ENCODE measurements at places on chromosomes 6 and 20.

DNA sequence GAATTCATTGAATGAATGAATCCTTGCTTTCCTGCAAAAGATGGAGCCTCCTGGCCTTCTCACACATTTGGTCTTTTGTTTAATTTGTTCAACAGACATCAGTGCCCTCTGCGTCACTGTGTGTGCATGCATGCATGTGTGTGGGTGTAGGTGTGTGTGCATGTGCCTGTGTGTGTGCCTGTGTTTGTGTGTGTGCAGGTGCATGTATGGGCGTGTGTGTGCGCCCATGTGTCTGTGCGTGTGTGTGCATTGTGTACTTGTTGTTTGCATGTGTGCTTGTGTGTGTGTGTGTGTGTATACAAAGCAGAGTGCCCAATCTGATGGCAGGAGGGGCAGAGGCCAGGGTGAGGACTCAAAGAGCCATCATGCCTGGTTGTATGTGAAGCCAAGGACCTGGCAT lies 36.0 kb downstream of the C20orf203 start:
- DNase-seq = no peak

DNA sequence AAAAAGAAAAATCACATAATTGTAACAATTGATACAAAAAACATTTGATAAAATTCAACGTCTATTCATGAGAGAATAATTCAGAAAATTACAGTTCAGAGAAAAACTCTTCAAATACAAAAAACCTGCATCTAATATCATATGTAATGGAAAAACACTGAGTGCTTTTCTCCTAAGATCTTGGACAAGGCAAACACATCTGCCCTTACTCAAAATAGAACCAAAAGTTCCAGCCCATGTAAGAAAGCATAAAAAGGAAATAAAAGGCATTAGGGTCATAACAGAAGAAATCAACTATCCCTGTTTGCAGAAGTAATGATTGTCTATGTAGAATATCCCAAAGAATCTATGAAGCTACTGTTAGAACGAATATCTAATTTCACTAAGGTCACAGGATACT lies 721.4 kb downstream of the RFPL4B start:
- no peak for DNase-seq

DNA sequence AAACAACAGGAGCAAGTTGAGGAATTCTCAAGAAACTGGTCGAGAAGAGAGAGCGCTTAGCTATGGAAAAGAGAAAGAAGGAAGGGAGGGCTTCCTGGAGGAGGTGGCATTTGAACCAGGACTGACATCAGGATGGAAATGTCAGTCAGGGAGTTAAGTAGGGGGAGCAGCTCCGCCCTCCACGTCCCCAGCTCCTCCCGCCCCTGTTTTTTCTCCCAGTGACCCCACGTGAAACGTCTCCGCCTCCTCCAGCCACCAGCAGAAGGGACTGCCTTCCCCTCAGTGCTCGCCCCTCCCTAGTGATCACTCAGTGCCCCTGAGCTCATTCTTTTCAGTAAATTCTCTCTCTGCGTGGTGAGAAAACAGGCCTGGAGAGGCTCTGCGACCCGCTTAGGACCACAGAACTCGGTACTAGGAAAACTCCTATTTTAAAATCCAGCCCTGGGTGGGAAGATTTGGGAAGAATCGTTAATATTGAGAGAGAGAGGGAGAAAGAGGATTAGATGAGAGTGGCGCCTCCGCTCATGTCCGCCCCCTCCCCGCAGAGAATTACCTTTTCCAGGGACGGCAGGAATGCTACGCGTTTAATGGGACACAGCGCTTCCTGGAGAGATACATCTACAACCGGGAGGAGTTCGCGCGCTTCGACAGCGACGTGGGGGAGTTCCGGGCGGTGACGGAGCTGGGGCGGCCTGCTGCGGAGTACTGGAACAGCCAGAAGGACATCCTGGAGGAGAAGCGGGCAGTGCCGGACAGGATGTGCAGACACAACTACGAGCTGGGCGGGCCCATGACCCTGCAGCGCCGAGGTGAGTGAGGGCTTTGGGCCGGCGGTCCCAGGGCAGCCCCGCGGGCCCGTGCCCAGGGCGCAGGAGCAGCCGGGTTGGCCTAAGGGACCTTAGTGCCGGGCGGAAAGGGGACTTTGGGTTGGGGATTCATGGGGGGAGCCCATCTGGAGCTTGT lies 4.6 kb downstream of the HLA-DPB1 start:
- DNase-seq = peak; percentile 83

- no peak for DNase-seq
Measured at GRCh38 chr6:49939993-49940498, 23.9 kb downstream of the DEFB114 start.

GRCh38 chr6:16721977-16722376 lies 39.3 kb downstream of the ATXN1 start:
- DNase-seq = no peak

DNA sequence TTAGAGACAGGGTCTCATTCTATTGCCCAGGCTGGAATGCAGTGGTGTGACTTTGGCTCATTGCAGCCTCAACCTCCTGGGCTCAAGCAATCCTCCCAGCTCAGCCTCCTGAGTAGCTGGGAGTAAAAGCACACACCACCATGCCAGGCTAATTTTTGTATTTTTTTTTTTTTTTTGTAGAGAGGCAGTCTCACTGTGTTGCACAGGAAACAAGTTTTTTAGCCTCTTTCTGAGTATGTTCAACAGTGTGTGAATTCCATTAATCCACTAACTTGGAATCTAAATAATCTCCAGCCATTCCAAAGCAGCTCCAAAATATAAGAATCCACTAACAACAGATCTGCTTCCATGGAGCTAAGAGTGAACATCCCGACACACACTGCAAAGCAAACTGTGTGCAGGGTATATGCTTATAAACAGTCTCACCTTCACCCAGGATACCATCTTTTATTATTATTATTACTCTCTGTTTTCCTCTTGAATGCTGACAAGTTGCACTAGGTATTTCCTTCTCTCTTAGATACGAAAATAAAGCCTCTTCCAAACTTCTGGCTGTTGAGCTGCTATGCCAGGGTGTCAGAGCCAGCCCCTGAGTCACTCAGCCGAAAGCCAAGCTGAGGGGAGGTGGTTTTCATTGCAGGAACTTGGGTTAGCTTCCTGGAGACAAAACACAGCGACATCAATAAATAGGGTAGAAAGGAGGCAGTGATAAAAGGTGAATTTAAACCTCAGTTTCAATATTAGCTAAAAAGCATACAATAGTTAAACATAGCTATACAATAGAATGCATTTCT lies 264.9 kb downstream of the HIVEP2 start:
- DNase-seq = no peak

- no peak for DNase-seq
Measured at GRCh38 chr20:9886227-9886626, 47.4 kb upstream of the PAK5 start.

DNA sequence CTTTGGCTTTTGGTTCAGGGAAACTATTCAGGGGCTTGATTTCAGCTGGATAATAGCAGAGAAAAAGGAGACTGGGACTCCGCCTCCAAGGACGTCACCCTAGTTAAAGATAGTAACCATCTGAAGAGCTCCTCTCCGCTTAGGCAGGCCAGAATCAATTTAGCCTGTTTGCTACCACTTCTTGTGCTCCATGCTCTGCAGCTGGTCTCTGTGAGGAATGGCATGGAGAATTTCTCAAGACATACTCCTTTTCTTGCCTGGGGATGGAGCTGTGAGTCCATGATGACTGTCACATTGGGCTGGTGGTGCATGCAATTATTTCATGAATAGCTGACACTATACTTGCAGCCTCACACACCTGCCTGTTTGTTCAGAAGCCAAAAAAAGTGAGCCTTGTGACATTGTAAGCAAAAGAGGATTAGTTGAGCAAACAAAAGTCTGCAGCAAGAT lies 61.4 kb downstream of the TXLNB start:
- peak; percentile 63 for DNase-seq

DNA sequence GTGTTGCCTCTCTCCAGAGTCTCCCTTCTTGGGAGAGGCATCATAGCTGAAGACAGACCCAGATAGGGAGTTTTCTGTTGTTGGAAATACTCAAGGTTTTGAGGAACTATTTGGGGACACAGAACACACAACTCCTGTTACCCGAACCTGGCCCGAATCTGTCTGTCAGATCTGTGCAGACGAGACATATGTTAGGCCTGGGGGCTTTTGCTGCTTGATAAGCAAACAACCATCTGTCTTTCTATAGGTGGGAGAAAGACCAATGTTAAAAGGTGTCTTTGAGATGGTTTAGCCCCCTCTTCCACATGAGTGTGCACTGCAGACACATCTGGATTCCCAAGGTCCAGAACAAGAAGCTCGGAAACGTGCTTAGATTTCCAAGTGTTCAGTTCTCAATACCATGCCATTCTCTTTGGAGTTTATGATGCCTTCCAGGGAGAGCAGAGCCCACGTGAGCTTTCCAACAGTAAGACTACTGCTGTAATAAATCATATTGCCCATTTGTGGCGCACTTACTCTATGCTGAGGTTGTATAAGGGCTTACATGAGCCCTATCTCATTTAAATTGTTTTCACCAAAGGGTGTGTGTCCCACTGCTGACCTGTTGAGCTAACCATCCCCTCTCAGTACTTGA lies 3.8 kb upstream of the STX16 start:
- no peak for DNase-seq
